Skeletal muscle cell (primary cell): ENCODE measurements at places on chromosomes 5 and 9.

DNA sequence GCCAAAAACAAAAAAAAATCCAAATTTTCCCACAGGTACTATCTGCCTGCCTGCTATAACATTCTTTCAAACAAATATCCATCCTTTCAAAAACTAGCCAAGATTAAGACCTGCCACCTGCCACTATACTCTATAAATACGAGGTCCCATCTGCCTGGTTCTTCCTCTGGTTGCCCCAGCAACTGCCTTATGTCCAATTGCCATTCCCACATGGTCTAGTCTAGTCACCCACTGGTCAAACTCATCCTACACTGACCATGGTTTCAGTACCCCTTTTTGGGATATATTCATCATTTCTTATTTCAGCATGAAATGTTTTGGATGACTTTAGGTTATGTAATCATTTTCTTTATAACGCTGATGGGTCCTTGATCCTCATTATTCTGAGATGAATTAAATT lies 95.1 kb upstream of the CCNG1 start:
- DNase-seq: no peak

DNA sequence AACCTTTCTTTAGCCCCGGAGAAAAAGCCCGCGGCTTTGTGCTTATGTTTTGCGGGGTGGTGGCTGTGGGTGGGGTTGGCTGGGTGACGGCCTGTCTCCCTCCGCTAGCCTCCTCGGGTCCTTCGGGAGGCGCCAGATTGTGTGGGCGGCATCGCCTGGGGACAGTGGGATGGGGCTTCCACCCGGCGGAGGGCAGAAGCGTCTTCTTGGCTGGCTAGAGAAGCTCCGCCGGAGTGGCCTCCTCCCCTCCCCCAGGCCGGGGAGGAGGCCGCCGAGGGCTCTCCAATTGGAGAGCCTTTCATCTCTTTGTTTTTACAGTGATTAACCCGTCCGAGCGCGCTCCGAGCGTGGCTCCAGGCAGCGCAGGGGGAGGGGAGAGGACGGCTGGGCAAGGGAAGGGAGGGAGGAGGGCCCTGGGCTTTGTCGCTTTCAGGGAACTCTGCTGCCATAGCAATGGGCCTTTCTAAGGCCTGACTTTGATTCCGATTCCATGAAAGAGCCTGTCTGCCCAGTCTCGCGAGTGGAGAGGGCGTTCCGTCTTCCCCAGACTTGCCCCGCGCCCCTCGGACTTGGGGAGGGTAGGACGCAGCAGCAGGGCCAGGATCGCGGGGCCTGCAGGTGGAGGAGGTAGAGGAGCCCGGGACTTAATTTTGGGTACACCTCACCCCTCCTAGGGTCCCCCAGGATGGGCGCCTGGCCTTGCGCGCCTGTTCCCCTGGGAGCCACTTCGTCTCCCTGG lies 36.7 kb upstream of the TIFAB start:
- peak; percentile 25 for DNase-seq

GRCh38 chr5:35853631-35854030 lies 3.1 kb upstream of the IL7R start:
- DNase-seq: no peak

DNA sequence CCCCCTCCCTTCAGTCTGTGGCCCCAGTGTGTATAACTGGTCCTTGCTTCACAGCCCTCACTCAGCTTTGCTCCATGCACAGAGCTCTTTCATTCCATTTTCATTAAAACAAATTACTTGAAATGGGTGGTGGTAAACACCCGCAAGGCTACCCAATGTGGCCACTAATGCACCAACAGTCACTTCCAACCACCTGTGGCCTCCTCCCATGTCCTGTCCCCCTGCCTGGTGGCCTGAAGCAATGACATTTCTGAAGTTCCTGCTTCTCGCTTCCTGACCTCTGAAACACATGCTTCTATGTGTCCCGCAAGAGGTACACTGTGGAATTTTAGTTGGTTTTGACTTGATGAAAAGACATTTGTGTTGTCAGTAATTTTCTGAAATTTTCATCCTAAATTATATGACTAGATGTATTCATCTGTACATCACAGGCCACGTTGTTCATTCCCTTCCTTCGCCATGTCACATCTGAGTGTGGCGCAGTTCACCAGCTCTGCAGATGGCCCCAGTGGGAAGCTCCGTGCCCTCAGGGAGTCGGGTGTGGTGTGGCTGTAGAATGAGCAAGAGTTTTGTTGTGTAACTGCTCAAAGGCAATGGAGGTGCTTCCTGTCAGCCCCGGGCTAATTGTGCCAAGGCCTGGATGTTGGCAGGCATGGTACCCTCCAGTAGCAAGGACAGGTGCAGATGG lies 9.6 kb downstream of the ROPN1L start:
- no peak for DNase-seq

- DNase-seq: peak; percentile 9
Measured at GRCh38 chr9:17810728-17811571, 232.1 kb downstream of the SH3GL2 start.

DNA sequence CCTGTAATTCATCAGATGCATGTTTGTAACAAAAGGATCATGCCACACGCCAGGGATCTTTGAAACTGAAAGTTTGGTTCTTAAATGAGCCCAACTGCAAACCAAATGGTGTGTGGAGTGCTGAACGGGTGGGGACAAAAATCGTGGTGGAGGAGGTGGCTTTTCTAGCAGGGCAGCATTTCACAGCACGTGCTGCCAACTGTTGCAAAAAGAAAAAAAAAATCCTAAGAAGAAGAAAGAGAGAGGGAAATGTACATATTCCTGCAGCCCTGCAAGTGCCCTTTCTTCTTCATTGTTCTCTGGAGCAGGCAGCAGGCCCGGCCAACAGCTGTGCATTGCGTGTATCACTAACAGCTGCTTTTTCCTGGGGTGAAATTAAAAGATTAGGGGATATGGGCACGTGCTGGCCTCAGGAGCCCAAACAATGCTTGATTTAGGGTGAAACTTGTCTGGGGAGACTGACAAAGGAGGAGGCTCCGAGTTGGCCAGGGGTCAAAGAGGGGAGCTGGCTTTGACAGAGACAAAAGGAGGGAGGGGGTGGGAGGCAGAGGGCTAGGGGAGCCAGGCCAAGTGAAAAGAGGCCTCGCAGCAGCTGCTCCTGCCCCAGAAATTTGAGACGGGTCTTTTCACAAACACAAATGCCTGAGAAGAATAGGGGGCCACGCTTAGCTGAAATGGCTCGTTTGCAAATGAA lies 73.0 kb downstream of the GADD45G start:
- peak; percentile 48 for DNase-seq

GRCh38 chr9:88872192-88872946 lies 118.9 kb upstream of the S1PR3 start:
- DNase-seq: no peak

DNA sequence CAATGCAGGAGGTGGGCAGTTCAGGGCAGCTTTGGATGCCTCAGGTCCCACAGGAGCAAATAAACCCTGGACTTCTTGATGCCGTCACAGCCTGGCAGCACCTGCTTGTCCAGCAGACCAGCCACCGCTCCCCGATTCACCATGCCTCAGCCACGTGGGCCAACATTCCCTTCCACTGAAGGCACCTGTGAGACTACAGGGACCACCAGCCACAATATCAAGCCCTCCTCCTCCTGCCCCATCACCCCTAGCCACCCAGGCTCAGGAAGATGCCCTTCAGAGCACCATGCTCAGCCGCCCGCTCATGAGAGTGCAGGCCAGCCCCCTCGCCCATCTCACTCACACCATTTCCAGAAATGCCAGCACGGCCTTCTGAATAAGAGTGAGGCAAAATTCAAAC lies 234.7 kb downstream of the SYK start:
- DNase-seq: no peak

DNA sequence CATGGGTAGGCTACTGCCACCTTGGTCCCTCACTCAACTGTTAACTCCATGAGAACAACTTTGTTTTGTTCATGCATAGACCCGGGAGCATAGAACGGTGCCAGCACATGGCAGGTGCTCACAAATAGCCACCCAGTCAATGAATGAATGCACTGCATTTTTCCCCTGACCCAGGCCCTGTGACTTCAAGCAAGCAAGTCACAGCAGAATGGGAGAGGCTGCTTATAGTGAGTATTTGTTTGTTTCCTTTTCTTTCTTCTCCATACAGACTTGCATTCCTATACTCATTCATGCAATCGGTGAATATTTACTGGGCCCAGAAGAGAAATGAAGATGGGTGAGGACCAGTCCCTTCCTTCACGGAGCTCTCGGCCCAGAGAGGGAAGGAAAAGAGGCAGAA lies 62.0 kb downstream of the SHB start:
- no peak for DNase-seq

GRCh38 chr5:180323941-180324600 lies 29.1 kb downstream of the GFPT2 start:
- no peak for DNase-seq

GRCh38 chr5:154732212-154732611 lies 23.0 kb upstream of the LARP1 start:
- no peak for DNase-seq

GRCh38 chr9:78724896-78725295 lies 428.0 kb downstream of the PSAT1 start:
- DNase-seq: no peak

DNA sequence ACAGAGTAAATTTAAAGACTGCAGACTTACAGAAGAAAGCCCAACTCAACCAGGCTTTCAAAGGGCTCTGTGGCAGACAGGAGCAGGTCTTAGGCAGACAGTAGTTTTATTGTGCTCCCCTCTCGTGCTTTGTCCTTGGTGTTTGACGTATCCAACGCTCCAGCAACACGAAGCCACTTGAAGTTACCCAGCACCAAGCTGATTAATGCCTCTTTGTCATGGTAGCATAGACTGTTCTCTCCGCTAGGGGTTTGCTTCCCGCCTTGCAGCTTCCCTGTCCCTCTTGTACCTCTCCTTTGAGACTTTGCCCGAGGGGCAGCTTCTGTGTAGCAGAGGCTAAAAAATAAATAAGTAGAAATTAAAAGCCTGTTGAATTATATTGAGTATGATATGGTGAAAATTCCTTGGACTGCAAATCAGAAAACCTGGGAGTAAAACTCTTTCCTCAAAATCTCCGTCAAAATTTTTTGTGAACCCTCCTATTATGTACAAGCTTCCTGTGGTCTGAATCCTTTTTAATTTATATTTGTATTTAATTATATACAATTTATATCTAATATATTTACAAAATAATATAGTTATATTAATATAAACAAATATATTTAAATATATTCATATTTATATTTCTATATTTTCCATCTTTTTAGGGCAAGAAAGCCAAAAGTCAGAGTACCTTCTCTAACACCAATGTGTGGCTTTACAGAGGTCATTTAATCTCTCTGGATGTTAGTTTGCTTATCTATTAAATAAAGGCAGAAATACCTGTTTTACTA lies 405.4 kb downstream of the DMAC1 start:
- no peak for DNase-seq

DNA sequence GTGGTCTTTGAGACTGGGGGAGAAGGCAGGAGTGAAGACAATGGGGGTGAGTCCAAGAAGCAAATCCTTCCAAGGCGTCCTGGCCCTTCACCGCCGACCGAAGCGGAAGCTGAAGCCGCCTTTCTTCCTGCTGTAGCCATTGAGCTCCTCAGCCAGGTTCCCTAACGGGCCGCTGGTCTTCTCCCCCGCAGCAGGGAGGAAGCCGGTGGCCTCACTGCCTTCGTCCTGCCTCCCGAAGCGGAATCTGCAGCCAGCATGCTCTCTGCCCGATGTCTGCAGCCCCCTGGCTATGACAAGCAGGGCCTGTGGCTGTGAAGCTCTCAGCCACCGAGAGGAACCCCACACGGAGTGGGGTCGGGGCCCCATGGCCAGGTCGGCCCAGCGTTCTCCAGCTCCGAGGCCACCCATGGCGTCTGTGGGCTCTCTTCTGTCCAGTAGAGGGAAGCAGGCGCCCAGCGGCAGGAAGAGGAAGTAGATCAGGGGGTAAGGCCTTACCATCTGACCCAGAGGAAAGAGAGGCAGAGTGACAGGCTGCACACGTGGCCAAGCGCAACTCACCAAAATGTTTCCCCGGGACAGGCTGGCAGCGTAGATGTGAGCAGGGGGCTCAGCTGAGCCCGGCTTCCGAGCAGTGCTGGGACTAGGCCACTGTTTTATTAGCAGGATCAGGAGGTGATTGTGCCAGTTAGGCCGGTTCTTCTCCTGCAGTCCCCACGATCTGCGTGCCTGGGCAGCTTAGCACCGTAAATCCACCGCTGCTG lies 3.1 kb downstream of the QRFP start:
- DNase-seq: no peak

DNA sequence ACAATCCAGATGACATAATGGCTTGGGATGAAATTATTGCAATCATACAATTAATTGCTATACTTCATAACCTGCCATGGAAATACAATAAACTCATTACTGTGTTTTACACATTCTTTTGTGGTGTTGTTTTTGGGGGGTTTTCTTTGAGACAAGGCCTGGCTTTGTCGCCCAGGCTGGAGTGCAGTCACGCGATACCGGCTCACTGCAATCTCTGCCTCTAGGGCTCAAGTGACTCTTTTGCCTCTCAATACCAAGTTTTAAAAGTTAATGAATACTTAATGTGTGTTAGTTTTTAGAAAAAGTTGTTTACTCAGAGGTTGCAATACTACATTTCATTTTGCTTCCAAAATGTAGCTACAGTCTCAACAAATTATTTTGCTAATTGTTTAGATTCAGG lies 598.4 kb downstream of the CHSY3 start:
- no peak for DNase-seq

DNA sequence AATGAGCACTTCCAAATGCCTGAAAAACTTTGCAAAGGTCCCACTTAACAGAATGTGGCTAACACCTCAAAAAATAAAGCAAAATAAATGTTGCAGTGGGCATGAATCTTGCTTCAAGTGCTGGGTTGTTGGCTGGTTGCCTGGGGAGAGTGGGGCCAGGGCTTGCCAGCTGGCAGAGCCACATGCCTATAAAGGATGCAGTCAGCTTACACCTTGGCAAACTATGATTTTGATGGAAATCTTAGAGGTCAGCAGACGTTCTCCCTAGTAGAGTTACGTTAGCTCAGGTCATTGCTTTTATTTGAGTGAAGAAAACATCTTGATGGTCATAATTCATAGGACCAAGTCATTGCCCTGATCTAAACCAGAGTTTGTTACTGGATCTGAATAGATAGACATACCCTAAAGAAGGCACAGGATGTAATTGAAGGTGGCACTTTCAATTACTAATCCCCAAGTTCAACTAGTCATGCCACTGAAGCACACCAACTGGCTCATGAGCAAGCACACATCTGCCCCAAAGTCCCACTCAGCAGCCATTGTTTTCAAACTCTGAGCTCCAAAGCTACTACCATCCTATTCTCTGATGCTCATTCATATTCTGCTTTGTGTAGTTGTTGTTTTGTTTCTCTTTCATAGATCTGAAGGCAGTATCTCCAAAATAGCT lies 51.2 kb upstream of the ZSWIM6 start:
- no peak for DNase-seq

- peak; percentile 39 for DNase-seq
Measured at GRCh38 chr9:124210697-124211096, 47.1 kb upstream of the NEK6 start.
